Small intestine (tissue), 16 donors: ENCODE measurements at places on chromosomes 4 and X.

DNA sequence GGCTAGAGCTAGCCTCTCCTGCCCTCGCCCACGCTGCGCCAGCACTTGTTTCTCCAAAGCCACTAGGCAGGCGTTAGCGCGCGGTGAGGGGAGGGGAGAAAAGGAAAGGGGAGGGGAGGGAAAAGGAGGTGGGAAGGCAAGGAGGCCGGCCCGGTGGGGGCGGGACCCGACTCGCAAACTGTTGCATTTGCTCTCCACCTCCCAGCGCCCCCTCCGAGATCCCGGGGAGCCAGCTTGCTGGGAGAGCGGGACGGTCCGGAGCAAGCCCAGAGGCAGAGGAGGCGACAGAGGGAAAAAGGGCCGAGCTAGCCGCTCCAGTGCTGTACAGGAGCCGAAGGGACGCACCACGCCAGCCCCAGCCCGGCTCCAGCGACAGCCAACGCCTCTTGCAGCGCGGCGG lies at the start of gene AR:
TSS of gene AR (plus strand) at position 204 of the 400 bp plus-strand sequence. CDS start 1,126 bp downstream, outside the sequence.
- peak; percentile 11 for DNase-seq

DNA sequence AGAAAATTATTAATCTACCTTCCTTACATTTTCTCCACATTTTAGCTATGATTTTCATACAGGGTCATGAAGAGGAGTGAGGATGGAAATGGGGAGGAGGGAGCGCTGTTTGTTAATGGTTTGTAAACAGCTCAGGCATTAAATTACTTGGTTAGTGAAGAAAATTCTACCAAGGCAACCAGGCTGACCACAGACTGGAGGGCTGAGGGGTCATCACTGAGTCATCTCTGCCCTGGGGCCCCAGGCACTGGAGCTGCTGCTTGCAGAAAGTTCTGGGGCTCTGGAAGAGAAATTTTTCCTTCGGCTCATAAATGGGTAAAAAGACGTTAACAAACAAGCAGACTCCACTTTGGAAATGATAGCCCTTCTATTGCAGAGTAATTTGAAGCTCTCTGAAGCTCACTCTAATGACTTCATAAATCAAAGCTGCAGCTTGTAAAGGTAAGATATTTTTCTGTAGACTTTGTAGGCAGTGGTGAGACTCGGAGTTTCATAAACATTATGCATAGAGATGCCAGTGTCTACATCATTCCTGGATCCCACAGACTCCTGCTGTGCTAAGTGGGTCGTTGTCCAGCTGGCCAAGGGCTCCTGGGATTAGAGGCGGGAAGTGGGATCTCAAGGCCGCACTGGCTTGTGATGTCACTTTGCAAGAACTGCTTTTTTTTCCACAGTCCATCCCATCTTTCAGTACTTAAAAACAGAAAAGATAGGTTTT lies 159.6 kb downstream of the PTTG2 start:
- no peak for DNase-seq

GRCh38 chrX:57952320-57952678 lies 42.0 kb upstream of the ZXDA start:
- no peak for DNase-seq

DNA sequence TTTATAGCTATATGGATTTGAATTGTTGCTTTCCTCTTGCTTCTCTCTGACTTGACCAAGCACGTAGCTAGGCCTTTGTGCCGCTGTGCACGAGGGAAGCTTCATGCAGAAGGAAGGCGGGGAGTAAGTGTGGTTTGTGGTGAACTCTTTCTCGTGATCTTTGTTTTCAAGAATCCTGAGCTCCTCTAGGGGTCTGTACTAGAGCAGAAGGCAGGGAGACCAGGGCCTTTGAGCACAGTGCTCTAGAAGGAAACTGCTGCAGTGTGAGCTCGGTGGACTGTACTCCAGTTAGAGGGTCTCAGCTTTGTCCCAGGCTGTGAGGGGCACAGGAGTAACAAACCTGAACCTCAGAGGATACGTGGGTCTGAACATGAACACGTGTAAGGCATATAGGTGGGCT lies 49.0 kb downstream of the AGA start:
- no peak for DNase-seq
